ENCODE measurements at places on chromosomes 3 and 15.
A peak's percentile ranks its signal among the peaks of the same experiment; 100 is the strongest.

GRCh38 chr15:29770796-29771195, 51.5 kb downstream of the TJP1 start:
- DNase-seq, result no peak

GRCh38 chr15:78130466-78131294, 565 bp downstream of the CIB2 start:
- peak; percentile 56 for DNase-seq

- no peak for DNase-seq
These were observed 3.7 kb downstream of the SETMAR start for GRCh38 chr3:4306860-4307259.

- DNase-seq, result no peak
These were observed 60.6 kb downstream of the SLC12A8 start for GRCh38 chr3:125151916-125152315.

DNA sequence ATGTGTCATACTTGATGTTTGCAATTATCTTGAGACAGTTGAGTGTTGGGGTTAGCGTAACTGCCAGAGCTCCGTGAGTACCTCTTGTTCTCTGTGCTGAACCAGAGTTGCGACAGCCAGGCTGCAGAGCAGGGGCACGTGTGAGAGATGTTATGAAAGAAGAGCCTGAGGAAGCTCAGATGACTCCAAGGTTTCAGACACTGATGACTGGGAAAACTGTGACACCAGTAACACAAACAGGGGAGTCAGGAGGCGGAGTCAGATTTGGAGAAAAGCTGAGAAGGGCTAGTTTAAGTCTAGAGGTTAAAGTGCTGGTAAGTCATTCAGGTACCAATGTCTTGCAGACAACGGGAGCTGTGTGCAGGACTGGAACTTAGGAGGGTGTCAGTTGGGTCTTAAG, 45.0 kb downstream of the BLM start:
- no peak for DNase-seq

- no peak for DNase-seq
These were observed 47.3 kb downstream of the GMPS start for GRCh38 chr3:155917781-155918180.

- DNase-seq, result no peak
These were observed 199.4 kb downstream of the KCNH8 start for GRCh38 chr3:19347671-19348070.

- DNase-seq, result no peak
These were observed 235.4 kb downstream of the FOXP1 start for GRCh38 chr3:71348001-71348632.

- no peak for DNase-seq
These were observed 135.6 kb upstream of the SUCLG2 start for GRCh38 chr3:67790043-67790442.
